ENCODE measurements at places on chromosomes 2 and 18. TPM values are rescaled to one million over a fixed set of nuclear protein-coding genes. Genes with fewer than 3 reads are reported as not detected.
A peak's percentile ranks its signal among the peaks of the same experiment; 100 is the strongest.

CBLN2 gene
- polyA plus RNA-seq = not detected

APCDD1 gene
- 1.6 TPM for polyA plus RNA-seq

GRCh38 chr18:74902147-74902455 is 304.4 kb downstream of the ZNF407 start:
- no peak overlapping the region for H3K27ac ChIP-seq
- no peaks in the 10 kb centered on the region for H3K27me3 ChIP-seq
- no peak for DNase-seq
- no peaks in the 10 kb centered on the region for H3K4me1 ChIP-seq
- H3K4me3 ChIP-seq = no peak overlapping the region
- H3K36me3 ChIP-seq = no peaks in the 10 kb centered on the region

DNA sequence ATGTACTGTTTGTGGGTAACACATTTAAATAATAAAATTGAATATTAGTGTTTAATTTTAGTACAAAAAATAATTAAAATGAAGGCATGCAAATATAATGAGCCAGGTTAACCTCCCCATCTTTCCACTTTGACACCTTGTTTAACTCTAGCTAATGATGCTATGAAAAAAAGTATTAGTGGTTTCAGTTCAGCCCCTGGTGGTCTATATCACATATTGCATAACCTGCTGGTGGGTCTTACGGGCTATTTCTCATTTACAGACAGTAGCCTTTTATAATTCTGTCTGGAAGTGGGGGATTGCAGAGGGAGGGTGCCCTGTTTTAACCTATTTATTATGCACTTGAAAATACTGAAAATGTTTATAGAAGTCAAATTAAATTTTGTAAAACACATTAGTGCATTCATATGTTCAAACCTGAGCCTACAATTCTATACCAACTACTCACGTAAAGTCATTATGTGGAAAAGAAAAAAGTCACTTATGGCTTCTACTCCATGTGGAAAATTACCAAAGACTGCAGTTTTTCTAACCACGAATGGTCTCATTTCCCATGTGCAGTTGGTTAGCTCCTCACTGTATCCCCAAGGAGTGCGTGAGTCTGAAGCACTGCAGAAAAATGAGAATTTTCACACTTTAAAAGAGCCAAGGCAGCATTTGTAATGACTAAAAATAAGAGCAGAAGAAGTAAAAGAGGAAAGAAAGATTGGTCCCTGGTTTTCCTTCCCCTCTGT is 381.0 kb downstream of the MTX2 start:
- peaks cover 35% of the 10 kb centered on the region for H3K27me3 ChIP-seq
- H3K4me3 ChIP-seq = no peak overlapping the region
- no peak for DNase-seq
- H3K27ac ChIP-seq = no peak overlapping the region
- no peaks in the 10 kb centered on the region for H3K4me1 ChIP-seq

- H3K36me3 ChIP-seq = no peaks in the 10 kb centered on the region
- H3K27ac ChIP-seq = no peak overlapping the region
- no peak for DNase-seq
- H3K27me3 ChIP-seq = peaks cover 57% of the 10 kb centered on the region
- H3K4me1 ChIP-seq = peaks cover 4% of the 10 kb centered on the region
These were observed 585.9 kb downstream of the ZEB2 start for GRCh38 chr2:143933946-143934569.

DNA sequence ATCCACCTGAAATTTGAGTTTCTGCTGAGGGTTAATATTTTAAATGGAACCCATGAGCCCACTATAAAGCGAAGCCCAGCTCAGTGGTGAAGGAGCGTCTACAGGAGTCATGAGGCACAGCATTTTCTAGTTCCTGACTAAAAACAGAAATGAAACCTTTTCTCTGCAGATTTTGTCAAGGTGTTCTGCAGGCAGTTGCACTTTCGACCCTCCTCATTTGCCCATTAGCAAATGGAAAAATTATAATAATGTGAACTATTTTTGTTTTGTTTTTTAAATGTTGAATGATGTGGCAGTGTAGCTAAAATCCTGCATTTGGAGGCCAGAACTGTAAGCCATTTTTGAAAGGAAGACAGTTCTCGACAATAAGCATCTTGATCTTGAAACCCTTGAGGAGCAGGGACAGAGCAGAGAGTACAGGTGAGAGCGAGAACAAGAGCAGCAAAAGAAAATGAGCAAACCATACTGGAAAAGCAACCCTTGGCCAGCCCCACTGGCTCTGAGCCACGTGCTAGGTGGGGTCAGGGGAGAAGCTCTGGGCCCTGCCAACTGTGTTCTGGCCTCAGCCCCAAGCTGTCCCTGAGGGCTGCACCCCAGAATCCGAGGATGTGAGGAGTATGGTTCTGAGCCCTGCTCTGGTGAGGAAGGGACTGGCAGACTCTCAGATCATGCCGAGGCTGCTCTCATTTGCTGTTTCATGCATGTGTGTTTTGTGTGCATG is 26.4 kb upstream of the COPS8 start:
- no peaks in the 10 kb centered on the region for H3K36me3 ChIP-seq
- no peaks in the 10 kb centered on the region for H3K4me1 ChIP-seq
- no peak for DNase-seq
- no peak overlapping the region for H3K27ac ChIP-seq
- no peak overlapping the region for H3K4me3 ChIP-seq
- H3K27me3 ChIP-seq = no peaks in the 10 kb centered on the region

DNA sequence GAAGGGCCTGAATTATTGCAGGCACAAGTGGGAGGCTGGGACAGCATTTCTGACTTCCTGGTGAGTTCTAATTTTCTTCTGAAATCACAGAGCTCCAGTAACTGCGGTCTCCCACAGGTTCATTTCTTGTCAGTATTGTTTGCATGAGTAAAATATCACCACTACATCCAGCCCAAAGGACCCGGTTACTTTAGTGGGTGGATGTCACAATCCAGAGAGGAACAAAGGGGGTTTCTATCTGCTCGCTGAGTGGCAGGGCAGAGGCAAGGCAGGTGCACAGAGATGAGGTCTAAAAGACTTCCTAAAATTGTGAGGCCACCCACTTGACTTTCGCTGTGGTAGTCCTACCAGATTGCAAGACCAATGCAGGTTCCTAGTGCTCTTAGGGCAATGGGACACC is 800.4 kb upstream of the ID2 start:
- no peaks in the 10 kb centered on the region for H3K27me3 ChIP-seq
- no peaks in the 10 kb centered on the region for H3K36me3 ChIP-seq
- peak; percentile 37 for DNase-seq

GRCh38 chr2:152304836-152305235 is 30.1 kb upstream of the FMNL2 start:
- H3K27ac ChIP-seq = no peak overlapping the region
- H3K4me3 ChIP-seq = no peak overlapping the region
- no peaks in the 10 kb centered on the region for H3K36me3 ChIP-seq
- no peak for DNase-seq
- no peaks in the 10 kb centered on the region for H3K4me1 ChIP-seq

DNA sequence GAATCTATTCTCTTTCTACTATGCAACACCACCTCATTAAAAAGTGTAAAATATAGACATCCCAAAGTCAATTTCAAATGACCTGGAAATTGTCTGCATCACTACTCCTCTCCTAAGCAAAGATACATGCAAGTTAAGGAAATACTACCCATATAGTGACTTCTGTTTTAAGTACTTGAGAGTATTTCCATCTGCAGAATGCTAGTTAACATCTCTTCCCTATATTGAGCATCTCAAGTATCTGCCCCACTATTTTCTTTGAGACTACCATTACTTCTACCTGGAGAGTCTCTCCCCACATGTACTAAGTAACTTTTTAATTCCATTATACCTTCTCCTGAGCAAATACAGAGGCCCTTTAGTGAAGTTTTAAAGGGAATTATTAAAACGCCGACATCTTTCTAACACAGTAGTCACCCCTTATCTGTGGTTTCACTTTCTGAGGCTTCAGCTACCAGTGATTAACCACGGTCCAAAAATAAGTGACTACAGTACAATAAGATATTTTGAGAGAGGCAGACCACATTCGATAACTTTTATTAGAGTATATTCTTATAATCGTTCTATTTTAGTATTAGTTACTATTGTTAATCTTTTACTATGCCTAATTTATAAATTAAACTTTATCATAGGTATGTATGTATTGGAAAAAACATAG is 21.8 kb downstream of the CWC22 start:
- no peak for DNase-seq
- H3K4me3 ChIP-seq = no peak overlapping the region
- no peaks in the 10 kb centered on the region for H3K27me3 ChIP-seq
- H3K36me3 ChIP-seq = peaks cover 81% of the 10 kb centered on the region
- H3K4me1 ChIP-seq = no peaks in the 10 kb centered on the region
- no peak overlapping the region for H3K27ac ChIP-seq

COPS9 gene
- 300 TPM for polyA plus RNA-seq

G6PC2 gene
- polyA plus RNA-seq = not detected

REG3A gene
- not detected for polyA plus RNA-seq

DNA sequence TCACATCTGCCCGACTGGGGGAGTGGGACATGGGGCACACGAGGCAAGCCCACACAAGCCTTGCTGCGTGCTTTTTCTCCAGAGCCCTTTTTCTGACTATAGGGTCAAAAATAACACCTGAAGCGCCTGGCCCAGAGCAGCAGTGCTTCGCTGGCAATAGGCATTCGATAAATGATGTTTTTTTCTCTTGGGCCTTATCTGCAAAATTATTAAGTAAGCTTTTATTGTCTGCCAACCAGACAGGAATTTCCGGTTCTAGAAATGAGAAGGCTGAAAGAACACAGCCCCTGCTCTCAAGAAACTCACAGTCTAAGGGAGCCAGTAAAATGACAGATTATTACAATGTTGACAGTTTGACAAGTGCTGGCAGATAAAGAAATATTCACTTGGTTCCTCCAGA is 2.7 kb upstream of the TMBIM1 start:
- DNase-seq = no peak
- H3K4me1 ChIP-seq = peaks cover 42% of the 10 kb centered on the region
- no peak overlapping the region for H3K4me3 ChIP-seq
- no peaks in the 10 kb centered on the region for H3K27me3 ChIP-seq
- no peaks in the 10 kb centered on the region for H3K36me3 ChIP-seq
- no peak overlapping the region for H3K27ac ChIP-seq

DNA sequence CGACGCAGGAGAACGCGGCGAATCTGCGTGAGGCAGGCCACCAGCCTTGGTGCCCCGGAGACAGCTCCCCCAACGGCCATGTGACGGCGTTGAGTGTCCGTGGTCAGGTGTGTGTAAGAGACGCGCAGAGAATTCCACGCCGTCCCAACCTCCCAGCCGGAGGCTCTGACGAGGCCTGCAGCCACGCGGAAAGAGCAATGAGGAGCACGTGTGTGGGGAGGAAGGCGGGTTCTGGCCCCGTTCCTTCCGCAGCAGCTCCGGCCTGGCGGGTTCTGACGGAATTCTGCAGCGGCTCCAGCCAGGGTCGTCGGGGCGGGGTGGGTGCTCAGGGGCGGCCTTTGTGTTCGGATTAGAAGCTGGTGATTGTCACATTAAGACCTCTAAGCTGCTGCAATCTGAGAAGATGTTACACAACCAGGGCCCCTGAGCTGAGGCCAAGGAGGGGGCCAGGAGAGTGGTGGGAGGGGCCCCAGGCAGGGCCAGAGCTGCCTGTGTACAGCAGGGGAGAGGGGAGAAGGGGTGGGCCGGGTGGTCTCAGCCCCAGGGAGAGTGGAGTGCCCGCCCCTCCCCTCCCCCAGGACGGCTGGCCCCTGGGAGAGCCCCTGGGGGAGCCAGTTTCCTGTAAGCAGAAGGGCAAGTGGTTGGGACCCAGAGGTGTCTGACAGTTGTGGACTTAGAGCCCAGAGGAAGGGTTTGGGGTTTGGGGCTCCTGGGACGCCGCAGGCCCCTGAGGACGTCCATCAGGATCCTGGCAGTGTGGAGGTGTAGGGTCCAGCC is 5.1 kb upstream of the GAL3ST2 start:
- H3K27ac ChIP-seq = no peak overlapping the region
- no peak for DNase-seq
- H3K27me3 ChIP-seq = no peaks in the 10 kb centered on the region
- no peak overlapping the region for H3K4me3 ChIP-seq
- no peaks in the 10 kb centered on the region for H3K4me1 ChIP-seq

GRCh38 chr2:70433315-70433714 is 120.3 kb downstream of the TGFA start:
- H3K27me3 ChIP-seq = peaks cover 2% of the 10 kb centered on the region
- H3K4me3 ChIP-seq = no peak overlapping the region
- no peaks in the 10 kb centered on the region for H3K36me3 ChIP-seq

DNA sequence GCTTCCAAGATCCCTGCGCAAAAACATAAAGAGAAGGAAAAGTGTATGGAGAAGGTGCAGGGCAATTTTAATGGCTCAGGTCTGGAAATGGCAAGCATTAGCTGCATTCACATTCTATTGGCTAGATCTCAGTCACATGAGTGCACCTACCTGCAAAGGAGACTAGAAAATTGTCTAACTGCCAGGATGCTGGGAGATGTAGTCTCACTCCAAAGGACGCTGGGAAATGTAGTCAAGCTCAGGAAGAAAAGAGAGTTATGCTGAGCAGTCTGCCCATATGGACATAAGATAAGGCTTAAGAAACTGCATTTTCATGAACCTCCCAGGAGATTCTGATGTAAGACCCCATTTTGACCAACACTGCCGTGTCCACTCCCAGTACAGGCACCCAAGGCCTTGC is 9.5 kb upstream of the KLHL29 start:
- H3K4me1 ChIP-seq = peaks cover 2% of the 10 kb centered on the region
- no peak overlapping the region for H3K27ac ChIP-seq
- no peaks in the 10 kb centered on the region for H3K36me3 ChIP-seq
- H3K27me3 ChIP-seq = peaks cover 12% of the 10 kb centered on the region
- DNase-seq = no peak
- no peak overlapping the region for H3K4me3 ChIP-seq

DNA sequence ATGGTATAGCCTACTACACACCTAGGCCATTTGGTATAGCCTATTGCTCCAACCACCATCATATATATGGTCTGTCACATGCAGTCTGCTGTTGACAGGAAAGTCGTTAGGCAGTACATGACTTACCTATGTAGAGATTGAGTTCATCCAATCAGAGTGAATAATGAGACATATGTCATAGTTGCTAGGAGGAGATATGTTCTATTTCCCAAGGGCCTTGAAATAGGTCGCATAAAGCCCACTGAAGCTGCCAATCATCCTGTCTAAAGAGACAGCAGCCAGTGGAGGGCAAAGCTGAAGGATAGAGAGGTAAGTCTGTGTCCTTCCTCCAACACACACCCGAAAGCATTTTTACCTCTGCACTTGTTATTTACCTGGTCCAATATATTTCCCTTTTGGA is 263.4 kb downstream of the PTPRM start:
- DNase-seq = no peak
- H3K36me3 ChIP-seq = no peaks in the 10 kb centered on the region
- H3K4me3 ChIP-seq = no peak overlapping the region
- no peak overlapping the region for H3K27ac ChIP-seq
- no peaks in the 10 kb centered on the region for H3K27me3 ChIP-seq

DNA sequence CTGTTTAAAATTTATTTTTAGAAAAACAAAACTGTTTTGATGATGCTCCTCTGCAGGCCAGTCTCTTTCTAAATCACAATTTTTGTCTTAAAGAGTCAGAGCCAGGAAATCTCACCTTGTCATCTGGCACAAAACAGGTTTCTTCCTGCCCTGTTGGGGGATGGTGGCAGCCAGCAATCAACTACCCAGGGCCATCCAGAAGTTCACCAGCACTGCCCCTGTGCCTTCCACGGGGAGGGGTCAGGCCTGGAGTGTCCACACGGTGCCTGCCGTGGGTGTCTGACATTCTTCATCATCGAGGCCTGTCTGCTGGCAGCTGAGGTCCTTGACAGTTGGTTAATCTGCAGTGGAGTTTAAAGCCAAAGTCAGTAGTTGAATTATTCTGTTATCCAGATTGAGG is 40.0 kb upstream of the BMP10 start:
- H3K4me1 ChIP-seq = peaks cover 31% of the 10 kb centered on the region
- DNase-seq = no peak
- H3K27ac ChIP-seq = no peak overlapping the region
- H3K36me3 ChIP-seq = no peaks in the 10 kb centered on the region
- H3K27me3 ChIP-seq = no peaks in the 10 kb centered on the region

GRCh38 chr2:145992572-145992971 is 1472.7 kb upstream of the ZEB2 start:
- H3K36me3 ChIP-seq = no peaks in the 10 kb centered on the region
- H3K27ac ChIP-seq = no peak overlapping the region
- DNase-seq = no peak
- no peaks in the 10 kb centered on the region for H3K4me1 ChIP-seq

NDC80 gene
- polyA plus RNA-seq = not detected
